ENCODE measurements at places on chromosomes 11 and 22.

- DNase-seq, result no peak
Observed at GRCh38 chr11:44782478-44782877, 55.7 kb downstream of the TSPAN18 start.

DNA sequence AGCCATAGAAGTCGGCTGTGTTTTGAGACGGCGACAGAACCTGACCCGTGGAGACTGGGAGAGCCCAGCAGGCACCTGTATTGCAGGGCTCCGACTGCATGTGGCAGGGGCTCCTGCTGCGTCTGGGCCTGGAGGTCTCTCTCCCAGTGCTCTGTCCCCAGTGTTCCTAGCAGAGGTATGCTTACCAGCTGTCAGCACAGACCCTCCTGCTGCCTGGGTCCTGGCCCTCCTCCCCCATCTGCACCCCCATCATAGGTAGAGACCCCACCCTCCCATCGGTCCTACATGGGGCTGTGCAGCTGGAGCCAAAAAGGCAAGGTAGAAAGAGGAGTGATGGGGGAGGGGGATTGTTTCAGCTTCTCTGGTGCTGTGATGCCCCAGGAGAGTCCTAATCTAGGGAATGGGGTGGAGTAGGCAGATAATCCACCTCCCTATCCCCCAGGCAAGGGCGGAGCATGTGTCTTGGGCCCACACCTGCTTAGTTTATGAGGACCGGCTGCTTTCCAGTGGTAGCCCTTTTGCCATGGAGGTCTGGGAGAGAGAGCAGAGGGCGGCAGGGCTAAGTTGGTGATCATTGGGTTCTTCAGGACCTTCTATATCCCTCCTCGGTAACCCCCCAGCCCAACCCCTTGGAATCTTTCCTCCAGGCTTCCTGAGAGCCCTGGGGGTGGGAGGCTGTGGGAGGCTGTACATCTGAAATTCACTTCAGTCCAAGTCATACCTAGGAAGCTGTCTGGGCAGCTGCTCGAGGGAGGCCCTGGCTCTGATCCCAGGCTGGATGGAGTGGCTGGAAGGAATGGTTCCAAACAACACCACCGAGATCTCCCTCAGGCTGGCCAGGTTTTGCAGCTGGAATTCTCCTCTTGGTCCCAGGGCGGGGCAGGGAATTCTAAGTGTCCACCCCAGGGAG is 5.3 kb downstream of the SLC7A4 start:
- DNase-seq, result no peak

DNA sequence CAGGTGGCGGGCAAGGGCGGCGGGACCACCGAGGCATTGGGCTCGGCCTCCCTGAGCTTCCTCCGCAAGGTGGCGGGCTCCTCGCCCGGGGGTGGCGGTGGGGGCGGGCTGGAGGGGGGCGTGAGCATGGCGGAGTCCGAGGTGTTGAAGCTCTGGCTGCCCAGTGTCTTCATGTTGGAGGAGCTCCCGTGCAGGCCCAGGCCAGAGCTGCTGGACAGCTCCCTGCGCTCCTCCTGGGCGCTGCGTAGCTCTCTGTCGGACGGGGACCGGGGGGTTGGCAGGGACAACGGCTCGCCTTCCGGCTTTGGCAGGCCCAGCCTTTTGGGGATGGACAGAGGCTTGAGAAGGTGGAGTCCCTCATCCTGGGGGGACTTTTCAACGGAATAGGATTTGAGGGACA is 43.9 kb upstream of the BID start:
- no peak for DNase-seq

GRCh38 chr11:18752502-18752901 is 26.5 kb upstream of the IGSF22 start:
- no peak for DNase-seq

DNA sequence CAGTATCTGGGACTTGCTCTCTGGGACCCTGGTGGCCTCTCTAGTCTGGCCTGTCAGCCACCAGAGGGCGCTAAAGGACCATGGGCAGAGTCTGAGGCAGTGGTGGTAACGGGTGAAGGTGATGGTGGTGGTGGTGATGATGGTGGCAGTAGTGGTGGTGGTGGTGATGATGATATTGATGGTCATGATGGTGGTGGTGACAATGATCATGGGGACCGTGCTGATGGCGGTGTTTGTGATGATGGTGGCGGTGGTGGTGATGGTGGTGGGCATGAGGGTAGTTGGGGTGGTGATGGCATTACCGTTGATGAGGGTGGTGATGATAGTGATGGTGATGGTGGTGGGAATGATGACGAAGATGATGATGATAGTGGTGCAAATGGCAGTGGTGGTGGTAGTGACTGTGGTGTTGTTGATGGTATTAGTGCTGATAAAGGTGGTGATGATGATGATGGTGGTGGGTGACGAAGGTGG is 16.0 kb downstream of the TRPM5 start:
- DNase-seq, result peak; percentile 85

DNA sequence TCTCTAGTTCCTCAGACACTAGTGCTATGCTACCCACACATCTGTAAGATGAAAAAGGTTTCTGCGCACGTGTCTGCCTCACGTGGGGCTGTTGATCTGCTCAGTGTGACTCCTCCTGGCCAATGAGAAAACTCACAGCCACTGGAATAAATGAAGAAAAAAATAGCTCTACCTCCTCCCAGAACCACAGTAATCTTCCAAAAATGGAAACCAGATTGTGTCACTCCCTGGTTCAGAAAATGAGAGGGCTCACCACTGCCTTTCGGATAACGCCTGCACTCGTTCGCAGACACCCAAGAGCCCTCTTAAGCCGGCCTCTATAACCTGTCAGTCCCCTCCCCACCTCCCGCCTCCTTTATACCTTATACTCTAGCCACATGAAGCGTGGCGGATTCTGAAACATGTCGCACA is 5.1 kb downstream of the APBB1 start:
- DNase-seq, result no peak

GRCh38 chr22:22380098-22381030 is 128.2 kb downstream of the ZNF280B start:
- peak; percentile 32 for DNase-seq

DNA sequence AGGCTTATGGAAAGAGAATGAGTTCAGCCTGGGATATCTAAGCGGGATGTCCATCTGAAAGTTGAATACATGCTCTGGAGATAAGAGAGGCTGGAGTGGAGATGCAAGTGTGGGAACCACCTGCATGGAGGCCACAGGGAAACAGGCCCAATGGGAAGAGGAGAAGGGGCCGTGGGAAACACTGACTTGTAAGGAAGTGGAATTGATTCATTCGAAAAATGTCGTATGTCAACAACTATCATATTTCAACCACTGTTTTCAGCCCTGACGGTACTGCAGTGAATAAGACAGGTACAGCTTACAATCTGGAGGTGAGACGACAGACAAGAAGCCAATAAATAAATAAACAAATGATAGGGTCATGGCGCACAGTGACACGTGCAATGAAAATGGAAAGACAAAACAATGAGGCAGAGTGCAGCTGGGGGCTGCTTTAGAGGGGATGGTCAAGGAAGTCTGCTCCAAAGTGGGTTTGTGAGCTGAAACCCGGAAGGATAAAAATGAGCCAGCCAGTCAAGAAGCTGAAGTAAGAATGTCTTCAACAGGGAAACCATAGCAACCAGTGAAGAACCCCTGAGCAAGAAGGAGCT is 35.9 kb downstream of the EFCAB6 start:
- DNase-seq, result no peak

DNA sequence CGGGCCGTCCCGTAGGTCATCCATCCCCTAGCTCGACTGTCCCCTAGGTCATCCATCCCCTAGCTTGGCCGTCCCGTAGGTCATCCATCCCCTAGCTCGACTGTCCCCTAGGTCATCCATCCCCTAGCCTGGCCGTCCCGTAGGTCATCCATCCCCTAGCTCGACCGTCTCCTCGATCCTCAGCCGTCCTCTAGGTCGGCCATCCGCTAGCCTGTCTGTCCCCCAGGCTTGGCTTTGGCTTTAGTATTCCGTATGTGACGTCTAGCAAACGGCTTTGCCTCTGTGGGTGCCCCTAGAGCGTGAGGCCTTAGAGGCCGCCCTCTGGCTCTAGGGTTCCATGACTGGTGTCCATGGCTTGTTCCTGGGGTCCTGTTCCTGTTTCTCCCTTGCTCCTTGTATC is 40.6 kb upstream of the BID start:
- DNase-seq, result no peak

GRCh38 chr11:45658292-45658991 is 7.0 kb downstream of the CHST1 start:
- DNase-seq, result no peak

DNA sequence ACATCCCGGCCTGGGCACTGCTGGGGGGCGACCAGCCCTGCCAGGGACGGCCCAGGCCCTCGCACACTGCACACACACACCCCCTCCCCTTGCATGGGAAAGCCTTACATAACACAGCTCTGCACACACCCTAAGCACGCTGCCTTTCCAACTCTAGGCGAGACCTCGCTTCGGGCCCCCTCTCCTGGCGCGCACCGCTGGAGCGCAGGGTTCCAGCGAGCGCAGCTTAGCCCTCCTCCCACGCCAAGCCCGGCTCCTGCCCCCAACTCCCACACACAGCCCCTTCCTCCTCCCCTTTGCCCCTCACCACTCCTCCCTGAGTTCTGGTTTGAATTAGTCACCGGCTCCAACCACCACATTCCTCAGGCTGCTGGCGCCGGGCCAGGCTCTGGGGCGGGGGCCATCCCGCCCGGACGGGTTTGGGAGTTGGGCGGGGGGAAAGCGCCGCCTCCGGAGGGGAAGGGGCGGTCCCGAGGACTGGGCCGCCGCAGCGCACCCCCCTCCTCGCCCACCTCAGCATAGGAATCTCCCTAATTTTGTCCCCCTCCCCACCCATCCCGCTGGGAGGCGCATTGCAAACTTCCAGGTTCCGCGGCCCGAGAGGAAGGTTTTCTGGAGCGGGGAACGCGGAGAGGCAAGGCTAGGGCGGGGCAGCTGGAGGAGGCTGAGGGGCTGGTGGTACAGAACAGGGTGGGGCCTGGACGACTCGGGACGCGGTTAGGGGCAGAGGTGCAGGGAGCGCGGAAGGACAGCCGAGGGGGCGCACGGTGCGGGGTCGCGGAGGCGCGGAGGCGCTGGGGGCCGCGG is 966 bp downstream of the AHNAK start:
- no peak for DNase-seq

DNA sequence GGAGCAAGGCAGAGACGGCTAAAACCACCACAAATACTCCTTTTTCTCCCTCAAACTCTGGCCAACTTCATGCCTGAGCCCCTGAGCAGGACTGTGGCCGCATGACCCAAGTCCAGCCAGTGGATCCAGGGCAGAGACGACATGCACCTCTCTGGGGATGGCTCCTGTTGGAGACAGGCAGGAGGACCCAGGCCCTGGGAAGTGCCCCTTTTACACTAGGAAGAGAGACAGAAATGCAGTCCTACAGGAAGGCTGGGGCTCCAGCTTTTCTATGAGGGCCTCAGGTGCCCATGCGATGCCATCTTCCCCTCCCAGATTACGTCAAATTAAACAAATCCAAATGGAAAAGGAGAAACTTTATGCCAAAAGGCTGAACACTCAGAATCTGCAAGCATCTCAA is 498.0 kb downstream of the BRD1 start:
- peak; percentile 3 for DNase-seq

- DNase-seq, result peak; percentile 63
Observed at GRCh38 chr11:74453373-74453975, 13.9 kb downstream of the KCNE3 start.

DNA sequence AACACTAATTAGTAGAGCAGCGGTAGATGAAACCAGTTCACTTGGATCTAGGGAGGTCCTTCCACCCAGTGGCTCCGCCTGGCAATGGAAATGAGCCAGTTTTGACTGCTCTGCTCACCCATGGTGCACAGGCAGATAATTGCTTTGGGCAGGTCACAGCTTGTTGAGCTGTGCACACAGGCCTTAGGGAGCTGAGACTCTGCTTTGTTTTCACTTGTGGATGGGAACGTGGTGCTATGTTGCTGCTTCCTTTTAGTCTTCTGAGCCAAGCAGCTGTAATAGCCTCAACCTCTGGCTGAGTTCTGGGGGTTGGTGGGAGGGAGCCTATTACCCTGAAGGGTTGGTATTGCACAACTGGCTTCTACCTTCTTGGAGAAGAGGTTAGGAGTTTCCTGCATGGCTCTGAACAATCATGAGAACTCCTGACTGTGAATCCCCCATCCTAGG is 262.3 kb upstream of the MTNR1B start:
- no peak for DNase-seq

GRCh38 chr11:45563810-45564209 is 101.6 kb downstream of the CHST1 start:
- DNase-seq, result no peak

- no peak for DNase-seq
Observed at GRCh38 chr11:83706566-83706965, 420.4 kb upstream of the CCDC90B start.

- no peak for DNase-seq
Observed at GRCh38 chr11:90349731-90350130, 126.9 kb upstream of the CHORDC1 start.

GRCh38 chr22:47460861-47461260 is 698.4 kb downstream of the TBC1D22A start:
- DNase-seq, result no peak

- no peak for DNase-seq
Observed at GRCh38 chr11:17188675-17189074, 19.1 kb downstream of the PIK3C2A start.

GRCh38 chr11:33448461-33449130 is 191.4 kb downstream of the HIPK3 start:
- DNase-seq, result no peak

DNA sequence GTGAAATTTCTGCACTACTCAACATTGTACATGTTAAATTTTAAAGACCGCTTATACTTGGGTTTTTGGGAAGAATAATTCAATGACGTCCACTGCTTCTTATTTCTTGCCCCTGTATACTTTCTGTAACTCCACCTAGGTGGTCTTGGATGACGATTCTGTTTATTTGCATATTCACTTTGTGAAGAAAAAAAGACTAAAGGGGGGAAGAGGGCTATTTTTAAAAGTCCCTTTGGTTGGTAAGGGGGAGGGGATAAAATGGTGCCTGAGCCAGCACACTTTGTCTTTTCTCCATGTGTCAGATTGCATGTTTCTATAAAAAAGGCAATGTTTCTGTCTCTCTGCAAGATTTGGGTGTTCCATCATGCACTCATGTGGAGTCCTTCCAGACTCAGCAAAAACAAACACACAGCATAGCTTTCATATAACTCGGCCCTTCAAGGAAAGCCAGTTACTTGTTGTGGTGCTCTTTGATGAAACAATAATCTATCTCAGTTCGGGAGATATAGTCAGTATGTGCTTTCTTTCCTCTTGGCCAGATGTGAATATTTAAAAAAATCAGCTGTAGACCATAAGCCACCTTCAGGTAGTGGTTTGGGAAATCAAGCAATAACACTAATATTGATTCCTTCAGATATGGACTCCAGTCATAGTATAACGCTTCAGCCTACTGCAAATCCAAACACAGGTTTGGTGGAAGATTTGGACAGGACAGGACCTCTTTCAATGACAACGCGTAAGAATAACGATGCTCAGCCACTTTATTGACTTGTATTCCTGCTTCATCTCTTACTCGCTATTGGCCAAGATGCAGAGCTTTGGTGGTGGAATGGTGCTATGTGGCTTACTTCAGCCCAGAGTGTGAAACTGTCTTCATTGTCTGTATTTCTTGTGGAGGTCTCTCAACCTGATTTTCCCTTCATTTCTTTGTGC is 68.8 kb downstream of the CD44 start:
- DNase-seq, result no peak

GRCh38 chr11:41379084-41379483 is 80.4 kb downstream of the LRRC4C start:
- DNase-seq, result no peak

GRCh38 chr11:104120493-104121137 is 43.3 kb downstream of the PDGFD start:
- no peak for DNase-seq

- DNase-seq, result no peak
Observed at GRCh38 chr11:1648653-1649420, 19.3 kb downstream of the KRTAP5-5 start.

- DNase-seq, result no peak
Observed at GRCh38 chr11:64726211-64726641, 3.2 kb upstream of the NRXN2 start.
